Osteocyte (in vitro differentiated cells): ENCODE measurements at places on chromosomes 5 and 9. TPM values are rescaled to one million over a fixed set of nuclear protein-coding genes. Genes with fewer than 3 reads are reported as not detected.
A peak's percentile ranks its signal among the peaks of the same experiment; 100 is the strongest.

DNA sequence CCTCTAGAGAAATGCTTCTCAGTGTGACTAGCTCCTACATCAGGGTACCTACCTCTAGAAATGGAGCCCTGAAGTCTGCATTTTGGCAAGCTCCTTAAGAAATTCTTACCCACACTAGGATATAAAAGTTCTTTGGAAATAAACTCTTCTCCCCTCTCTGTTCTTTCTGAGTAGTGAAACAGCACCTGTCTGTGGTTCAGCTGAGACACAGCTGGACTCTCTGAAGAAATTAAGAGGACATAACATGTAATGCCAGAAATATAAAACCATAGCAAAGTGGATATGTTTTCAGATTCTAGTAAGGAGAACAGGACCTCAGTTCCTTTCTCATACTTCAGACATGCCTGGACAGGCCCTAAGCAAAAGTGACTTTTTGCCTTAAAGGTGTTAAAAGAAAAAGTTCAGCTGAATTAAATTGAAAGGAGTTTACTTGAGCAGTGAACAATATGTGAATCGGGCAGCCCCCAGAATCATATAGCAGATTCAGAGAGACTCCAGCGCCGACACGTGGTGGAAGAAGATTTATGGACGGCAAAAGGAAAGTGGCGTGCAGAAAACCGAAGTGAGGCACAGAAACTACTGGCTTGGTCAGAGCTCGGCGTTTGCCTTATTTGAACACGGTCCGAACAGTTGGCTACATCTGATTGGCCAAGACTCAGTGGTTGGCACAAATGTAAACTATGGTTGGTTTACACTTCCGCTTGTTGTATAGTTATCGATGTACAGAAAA, 64.5 kb downstream of the PRKACG start:
- DNase-seq: no peak

Gene IGIP
- total RNA-seq: 4.1 and 4.3 TPM in 2 replicates

Gene KIF20A
- 14.7 and 16.4 TPM in 2 replicates for total RNA-seq

DNA sequence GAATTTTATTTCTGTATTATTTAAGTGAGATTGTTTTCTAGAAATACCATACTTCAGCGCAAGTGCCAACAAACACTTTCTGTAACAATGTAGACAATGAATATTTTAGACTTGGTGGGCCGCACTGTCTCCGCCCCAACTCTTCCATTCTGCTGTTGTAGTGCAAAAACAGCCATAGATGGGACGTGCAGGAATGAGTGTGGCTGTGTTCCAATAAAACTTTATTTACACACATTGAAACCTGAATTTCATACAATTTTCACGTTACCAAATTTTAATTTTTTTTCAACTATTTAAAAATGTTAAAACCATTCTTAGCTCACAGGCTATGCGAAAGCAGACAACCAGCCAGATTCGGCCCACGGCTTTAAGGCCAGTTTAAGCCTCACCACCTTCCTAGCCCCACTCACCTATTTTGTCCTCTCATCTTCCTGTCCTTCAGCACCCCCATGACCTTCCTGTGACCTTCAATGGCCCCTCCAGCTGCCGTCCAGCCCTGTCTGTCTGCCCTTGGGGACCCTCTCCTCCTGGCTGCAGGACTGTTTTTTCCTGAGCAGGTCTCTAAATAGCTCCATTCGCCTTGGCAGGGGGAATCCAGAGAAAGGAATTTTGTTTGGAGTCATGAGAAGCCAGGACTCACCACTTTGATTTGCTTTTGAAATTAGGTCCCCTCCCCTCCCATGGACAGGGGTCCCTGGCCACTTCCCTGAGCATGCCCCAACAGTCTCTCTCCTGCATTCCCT, 11.2 kb upstream of the ANXA6 start:
- DNase-seq: no peak

Gene IFNK
- total RNA-seq: not detected in 2 replicates

GRCh38 chr5:143653256-143653655, 158.7 kb upstream of the HMHB1 start:
- DNase-seq: no peak

GRCh38 chr9:109771087-109771486, 8.9 kb upstream of the PALM2AKAP2 start:
- no peak for DNase-seq

Gene FXN
- total RNA-seq: 9.8 and 11.2 TPM in 2 replicates

DNA sequence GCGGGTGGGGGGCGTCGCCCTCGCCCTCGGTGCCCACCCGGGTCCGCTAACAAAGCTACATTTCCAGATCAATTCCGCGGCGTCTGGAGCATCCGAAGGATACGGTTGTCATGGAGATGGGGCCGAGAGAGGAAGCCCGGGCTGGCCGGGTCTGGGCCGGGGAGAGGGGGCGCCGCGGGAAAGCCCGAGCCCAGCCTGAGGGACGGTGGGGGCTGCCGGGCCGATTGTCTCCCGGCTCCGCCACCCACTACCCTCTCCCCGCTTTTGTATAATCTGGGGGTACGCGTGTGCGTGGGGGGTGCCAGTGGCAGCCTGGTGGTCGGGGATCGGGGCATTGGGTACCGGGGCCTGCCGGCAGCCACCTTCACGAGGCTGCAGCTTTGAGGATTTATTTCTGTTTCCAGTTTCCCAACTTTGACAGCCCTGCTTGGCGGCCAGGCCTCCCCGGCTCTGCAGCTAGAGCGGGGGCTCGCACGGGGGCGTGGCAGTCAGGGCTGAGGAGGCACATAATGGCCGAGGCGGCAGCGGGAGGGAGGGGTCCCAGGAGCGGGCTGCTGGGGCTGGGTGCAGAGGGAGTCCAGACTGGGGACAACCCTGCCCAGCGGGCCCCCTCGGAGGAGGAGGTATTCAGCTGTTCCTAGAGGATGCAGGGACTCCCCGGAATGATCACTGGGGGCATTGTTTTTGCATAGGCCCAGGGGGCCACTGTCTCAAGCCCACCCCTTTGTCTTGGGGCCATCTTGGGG, 626 bp downstream of the PSD2 start:
- no peak for DNase-seq

Gene RNF183
- not detected in 2 replicates for total RNA-seq

GRCh38 chr5:76724871-76725270, 8.9 kb downstream of the F2R start:
- DNase-seq: no peak

GRCh38 chr9:19875291-19875920, 86.6 kb upstream of the SLC24A2 start:
- no peak for DNase-seq

DNA sequence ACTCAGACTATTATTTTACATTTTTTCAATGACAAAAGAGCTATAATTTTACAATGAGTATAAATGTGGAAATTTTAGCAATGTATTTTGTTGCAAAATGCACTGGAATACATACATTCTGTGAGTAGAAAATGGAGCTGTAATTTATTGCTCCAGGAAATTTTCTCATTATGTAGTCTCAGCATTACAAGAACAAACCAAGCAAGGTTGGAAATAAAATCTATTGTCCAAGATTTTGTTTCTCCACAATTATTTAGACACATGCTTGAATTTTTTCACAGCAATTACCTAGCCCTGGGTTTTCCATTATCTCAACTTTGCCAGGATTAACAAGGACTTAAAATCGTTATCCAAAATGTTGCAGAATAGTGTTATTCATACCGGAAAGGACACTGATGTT, 820.1 kb downstream of the CDH12 start:
- no peak for DNase-seq

GRCh38 chr9:68844631-68845612, 139.9 kb downstream of the PIP5K1B start:
- DNase-seq: no peak

DNA sequence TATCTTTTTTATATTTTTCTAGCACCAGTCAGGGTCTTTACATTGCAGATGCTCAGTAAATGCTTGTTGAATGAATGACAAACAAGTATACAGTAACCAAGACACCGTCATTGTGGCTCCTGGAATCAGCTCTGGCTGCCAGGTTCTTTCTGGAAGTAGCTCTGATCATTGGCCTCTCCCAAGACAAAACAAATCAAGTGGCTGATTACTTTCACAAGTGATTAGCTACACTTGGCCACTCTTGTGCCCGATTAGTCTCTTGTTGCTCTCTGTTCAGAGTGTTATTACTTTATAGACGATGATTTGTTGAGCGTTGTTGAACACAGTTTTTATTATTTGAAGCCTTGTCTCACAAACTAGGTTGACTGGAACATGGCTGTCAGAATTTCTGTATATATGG, 119.6 kb upstream of the TLX3 start:
- no peak for DNase-seq

Gene CARTPT
- total RNA-seq: not detected in 2 replicates

DNA sequence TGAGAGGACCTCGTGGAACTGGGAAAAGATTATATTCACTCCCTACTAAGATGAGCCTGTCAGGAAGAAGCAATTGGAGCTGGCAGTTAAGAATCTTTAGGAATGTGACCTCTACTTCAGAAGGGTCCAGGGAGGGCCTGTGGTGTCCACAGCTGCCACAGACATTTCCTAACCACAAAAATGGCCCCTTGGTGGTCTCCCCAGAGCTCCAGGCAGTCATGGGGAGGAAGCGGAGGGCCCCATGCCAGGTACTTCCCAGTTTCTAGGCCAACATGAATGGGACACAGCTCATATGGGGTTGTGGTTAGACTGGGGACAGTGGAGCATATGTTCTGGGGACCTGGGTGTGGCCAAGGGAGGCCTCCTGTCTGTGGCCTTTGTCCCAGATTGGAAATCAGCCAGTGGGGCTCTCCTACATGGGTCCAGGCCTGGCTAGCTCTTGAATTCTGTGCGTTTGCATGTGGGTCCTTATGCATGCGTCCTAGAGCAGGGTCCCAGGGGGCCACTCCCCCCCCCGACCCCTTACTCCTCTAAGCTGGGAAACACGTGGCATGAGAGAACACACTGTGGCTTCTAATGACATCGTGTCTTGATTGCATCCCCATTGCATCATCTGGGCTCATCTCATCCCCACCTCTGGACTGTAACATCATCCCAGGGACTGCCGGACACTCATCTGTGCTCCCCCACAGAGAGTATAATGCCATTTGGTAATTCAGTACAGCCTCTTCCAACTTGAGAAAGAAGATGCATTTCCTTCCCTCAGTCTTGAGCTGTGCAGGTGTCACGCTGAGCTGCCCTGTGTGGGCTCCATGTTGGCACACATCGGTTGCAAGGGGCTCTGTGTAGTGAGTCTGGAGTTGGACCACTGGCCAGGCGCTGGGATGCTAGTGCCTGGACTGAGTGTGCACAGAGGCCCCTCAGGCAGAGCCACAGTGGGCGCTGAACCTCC, 31.3 kb downstream of the IRF1 start:
- DNase-seq: peak; percentile 88

Gene ALAD
- total RNA-seq: 26.2 and 27.4 TPM in 2 replicates

DNA sequence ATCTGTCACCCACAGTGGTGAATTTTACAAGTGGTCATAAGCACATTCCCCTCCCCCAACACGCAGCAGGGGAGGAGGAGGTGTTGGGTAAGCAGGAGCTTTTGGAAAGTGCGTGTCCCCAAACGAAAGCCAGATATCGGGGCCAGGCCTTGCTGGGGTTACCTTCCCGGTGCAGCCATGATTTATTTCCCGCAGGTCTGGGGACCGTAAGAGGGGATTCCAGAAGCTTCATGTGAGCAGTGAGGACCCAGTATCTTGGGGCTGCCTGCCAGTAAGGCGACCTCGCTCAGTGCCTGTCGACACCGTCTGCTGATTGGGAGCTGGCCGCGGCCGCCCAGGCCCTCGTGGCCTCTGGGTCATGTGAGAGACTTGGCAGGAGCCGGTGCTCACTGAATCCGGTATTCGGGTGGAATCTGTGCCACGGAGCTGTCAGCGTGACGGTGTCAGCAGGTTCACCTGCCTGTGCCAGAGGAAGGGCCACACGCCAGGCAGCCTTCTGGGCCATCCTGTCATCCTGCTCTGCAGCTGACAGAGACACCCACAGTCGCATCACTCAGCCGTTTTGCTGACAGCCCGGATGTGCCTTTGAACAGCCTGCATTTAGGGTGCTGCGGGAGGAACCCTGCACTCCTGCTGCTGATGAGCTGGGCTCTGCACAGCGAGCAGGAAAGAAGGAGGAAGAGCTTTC, 37.3 kb downstream of the SEC61B start:
- no peak for DNase-seq

Gene ARHGEF37
- 8.9 and 10.5 TPM in 2 replicates for total RNA-seq

DNA sequence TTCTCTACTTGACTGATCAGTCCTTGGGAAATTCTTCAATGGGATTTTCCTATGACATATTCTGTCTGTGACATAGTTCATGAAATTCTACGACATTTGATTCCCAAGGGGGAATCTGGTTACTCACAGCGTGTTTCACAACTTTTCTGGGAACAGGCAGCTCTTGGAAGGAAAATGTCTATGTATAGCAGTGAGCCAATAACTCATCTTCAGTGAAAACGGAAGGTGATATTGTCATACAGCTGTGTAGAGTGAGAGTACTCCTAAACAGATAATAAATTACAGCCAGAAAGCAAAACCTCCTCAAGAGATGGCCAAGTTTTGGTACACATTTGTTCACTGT, 91.4 kb downstream of the C9orf152 start:
- no peak for DNase-seq

- no peak for DNase-seq
Measured at GRCh38 chr5:67910546-67910945, 305.0 kb upstream of the PIK3R1 start.

- DNase-seq: no peak
Measured at GRCh38 chr9:15837079-15837679, 284.3 kb downstream of the CCDC171 start.

GRCh38 chr5:80755626-80756025, 100.8 kb upstream of the DHFR start:
- no peak for DNase-seq

Gene GPSM1
- 32.5 and 37.1 TPM in 2 replicates for total RNA-seq

Gene BAAT
- 0.13 TPM in 1 of 2 replicates, not detected in the other for total RNA-seq

- DNase-seq: no peak
Measured at GRCh38 chr5:4189317-4189716, 593.7 kb downstream of the IRX1 start.

DNA sequence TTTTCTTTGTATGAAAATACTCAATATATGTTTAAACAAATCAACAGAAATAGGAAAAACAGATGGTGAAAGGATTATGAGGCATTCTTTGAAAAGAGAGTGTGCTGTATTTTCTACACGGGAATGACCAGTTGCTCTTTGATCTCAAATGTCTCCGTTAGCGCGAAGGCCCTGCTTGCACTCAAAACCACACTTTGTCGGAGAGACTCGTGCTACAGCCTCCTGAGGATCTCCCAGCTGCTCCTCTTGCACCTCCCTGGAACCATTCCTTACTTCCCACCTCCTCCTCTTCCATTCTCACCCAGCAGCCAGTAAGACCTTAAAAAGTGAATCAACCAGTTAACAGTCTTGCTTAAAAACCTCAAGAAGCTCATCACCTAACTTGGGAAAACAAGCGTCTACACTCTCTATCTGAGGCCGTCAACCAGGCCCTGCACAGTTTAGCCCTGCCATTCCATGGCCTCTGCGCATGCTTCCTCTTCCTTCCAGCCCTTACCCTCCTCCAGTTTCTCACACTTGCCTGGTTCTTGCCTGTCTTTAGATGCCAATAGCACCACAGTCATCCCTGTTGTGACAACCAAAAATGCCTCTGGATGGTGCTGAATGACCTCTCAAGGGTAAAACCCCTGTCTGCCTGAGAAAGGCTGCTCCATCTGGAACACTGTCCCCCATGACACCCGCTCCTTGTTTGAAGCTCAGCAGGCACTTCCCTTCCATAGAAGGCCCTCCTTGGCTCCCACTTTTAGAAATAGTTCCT, 594.7 kb upstream of the WWC1 start:
- DNase-seq: no peak
